CD14-positive monocyte (primary cell): ENCODE measurements at places on chromosomes 6 and 20.
A peak's percentile ranks its signal among the peaks of the same experiment; 100 is the strongest.

- no peak for DNase-seq
Observed at GRCh38 chr20:20092827-20093226, 40.5 kb downstream of the CFAP61 start.

DNA sequence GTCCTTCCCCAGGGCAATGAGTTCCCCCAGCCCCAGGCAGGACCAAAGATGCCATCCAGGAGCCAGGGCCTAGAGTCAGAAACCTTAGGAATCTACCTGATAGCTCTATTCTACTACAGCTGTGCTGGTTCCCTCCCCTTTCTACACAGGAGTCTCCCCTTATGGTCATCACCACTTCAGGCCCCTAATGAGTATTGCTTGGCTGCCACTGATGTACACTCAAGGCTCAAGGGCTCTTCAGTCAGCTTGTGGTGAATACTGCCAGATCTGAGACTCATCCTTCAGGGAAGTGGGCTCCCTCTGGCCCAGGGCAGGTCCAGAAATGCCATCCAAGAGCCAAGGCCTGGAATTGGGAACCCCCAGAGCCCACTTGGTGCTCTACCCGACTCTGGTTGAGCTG is 248.6 kb downstream of the ALDH8A1 start:
- no peak for DNase-seq

DNA sequence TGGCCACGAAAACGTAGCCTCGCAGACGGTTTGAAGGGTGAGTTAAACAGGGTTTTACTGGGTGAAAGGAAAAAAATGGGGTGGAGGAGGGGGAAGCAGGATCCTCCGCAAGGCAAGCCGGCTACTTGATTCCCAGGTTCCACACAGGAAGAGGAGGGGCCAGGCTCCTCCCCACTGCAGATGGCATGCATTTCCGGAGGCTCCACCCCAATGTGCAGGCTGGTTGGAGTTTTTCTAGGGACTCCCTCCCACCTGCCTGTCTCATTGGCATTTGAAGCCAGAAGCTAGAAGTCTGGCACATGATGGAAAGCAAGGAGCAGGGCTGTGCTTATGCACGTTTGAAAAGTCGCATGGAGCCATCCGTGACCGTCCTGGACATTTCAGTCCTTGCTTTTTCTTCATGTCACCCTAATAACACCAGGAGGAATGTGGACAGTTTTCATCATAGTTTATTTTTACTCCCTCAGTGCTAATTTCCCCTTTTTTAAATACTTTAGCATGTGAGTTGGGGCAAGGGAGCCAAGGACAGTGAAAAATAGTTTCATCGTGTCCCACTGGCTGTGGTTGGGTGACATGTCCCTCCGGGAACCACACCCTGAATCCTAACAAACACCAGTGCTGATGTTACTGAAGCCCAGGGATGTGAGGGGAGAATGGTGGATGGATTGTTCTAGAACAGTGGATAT is 100.1 kb upstream of the INSM1 start:
- peak; percentile 43 for DNase-seq

DNA sequence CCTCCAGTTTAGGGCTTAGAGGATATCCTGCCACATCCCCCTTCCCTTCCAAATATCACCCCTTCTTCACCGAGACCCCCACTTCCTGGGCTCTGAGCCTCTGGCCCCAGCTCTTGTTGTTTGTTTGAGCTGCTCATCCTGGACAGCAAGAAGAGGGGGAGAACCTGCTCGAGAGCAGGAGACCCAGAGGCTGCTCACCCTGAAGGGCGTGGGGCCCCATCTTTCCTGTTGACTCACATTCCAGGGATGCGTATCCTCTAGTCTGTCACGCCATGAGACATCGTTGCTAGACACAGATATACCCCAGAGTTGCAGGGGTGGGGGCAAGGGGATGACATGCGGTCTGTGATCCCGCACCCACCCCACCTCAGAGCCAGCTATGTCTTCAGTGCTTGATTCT is 5.7 kb upstream of the TNXB start:
- no peak for DNase-seq

DNA sequence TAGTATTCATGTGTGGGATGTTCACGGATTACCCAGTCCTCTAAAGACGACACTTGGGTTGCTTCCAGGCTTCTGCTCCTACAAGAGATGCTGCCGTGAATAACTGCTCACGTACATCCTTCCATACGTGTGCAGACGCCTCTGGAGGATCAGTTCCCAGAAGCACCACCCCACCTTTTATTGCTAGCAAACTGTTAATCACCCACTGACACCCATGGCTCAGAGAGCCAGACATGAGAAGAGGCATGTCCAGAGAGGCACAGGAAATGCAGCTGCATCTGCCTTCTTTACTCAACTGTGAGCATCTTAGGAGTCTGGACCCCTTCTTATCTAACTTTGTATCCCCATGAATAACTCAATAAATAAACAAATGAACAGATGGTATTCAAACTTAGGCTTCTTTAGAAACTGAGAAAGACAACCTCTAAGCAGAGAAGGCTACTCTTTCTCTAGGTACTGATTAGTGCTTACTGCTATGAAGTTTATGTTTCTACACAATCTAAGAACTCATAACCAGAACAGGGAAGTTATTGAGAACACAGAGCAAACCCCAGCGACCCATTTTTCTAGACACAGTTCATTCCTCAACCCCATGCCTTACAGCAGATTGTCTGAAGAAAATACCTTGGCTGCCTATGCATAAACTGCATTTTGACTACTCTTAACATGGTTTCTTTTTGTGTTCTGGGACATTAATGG is 228.7 kb upstream of the RREB1 start:
- no peak for DNase-seq

DNA sequence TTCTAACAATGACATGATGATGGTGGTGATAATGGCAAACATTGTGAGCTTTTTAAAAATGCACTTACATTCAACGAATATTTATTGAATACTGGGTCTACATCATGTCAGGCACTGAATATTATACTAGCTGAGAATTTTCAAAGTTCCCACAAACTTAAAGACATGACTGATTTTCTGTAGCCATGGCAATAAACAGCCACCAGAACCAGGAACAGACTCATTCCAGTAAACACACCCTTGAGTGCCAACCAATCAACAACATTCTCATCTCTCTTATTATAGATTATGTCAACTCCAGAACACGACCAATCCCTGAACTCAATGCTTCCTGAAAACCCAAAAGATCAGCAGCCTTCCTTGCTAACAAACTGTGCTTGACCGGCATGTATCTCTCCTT is 212.4 kb upstream of the RUNX2 start:
- no peak for DNase-seq

- DNase-seq = no peak
Observed at GRCh38 chr20:23205211-23205610, 119.1 kb upstream of the CD93 start.

- DNase-seq = no peak
Observed at GRCh38 chr6:52336919-52337561, 24.9 kb upstream of the PAQR8 start.

DNA sequence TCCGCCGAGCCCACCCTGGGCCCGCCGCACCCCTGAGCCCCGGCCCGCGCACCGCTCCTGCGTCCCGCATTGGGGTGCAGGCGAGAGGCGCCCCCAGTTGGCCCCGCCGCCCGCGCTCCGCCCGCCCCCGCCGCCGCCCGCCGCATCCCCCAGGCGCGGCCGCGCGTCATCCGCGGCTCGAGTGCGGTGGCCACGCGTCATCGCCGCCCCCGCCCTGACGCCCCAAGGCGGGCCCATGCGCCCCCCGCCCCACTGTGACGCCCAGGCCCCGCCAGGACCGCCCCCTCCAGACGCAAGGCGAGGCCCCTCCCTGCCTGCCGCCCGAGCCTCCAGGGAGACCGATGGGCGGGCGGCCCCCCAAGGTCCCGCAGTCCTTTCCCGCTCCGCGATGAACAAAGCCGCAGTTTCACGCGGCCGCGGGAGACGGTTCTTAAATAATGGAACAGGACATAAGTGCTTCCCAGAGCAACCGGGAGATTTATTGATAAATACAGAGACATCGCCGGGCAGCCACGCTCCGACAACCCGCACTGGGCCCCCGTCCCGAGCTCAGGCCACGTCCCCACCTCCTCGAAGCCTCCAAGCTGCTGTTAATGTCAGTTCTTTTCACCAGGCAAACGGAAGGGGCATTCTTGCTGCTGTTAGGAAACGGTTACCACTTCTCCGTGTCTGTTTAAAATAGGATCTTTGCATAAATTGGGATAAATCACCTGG is at the start of gene ANKRD60:
ANKRD60 (minus strand) TSS at position 170 of the 714 bp plus-strand sequence; CDS start at position 170, 0 bp downstream.
- DNase-seq = no peak

DNA sequence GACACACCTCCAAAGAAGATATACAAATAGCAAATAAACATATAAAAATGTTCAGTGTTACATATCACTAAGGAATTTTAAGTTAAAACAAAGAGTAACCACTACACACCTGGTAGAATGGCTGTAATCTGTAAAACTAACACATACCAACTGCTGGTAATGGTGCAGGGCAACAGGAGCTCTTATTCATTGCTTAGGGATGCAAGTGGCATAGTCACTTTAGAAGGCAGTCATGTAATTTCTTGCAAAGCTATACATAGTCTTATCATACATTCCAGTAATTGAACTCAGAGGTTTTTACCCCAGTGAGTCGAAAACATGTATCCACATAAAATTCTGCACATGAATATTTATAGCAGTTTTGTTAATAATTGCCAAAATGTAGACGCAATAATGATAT is 906.8 kb upstream of the CITED2 start:
- no peak for DNase-seq

DNA sequence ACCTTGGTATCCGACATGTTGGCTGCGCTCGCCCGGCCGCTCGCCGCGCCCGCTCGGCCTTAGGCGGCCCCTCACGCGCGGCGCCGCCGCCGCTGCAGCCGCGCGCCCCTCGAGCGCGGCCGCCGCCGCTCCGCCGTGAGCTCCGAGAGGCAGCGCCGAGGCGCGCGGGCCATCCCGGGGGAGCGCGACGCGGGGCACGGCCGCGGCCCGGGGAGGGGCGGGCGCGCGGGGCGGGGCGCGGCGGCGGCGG is at the start of gene KIF13A:
KIF13A (minus strand) TSS at position 189 of the 250 bp plus-strand sequence; CDS start at position 17, 172 bp downstream.
- no peak for DNase-seq

GRCh38 chr6:123201869-123202372 is 205.9 kb downstream of the CLVS2 start:
- no peak for DNase-seq

DNA sequence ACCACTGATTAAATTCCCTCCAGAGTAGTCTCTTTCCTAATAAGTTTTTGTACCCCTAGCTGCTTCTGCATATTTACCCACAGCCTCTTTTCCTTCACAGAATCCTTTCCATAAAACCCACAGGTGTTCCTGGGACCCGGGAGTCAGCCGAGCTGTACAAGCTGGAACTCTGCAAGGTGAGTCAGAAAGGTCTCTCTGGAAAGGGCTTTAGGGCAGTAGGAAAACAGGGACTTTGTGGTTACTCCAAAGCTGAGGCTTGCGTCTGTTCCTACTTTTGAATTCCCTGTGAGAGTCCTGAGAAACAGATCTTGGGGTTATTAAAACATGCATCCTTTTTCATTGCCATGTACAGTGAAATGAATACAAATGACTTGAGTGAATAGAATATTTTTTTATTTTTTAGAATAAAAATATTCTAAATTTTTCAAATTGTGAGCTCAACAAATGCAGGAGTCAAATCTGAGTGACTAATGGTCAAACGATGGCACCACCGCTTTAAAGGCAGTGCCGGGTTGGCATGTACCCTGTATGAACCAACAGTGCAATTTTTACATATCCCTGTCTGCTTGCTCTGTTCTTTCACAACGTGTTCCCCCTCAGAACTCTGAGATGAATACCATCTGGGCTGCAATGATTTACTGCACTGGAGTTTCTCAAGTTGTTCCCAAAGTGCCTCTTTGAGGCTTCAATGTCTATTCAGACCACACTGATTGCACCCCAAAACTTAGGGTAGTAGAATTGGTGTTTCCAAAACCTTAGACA is 78.4 kb downstream of the GFRAL start:
- no peak for DNase-seq

DNA sequence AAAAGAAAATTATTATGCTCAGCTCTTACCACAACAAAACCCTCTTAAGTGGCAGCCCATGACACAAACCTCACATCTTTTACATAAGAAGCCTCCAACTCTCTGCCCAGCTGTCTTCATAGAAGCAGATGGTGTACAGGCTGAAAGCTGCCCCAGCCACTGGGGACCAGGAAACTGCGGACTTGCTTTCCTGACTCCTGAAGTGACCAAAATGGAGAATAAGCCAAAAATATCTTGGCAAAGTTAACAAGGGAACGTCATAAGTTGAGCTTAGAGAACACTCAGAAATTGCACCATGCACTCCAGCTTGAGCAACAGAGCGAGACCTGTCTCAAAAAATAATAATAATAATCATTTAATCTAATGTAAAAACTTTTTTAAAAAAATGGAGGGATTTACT is 160.3 kb upstream of the CDYL start:
- no peak for DNase-seq

GRCh38 chr6:79403086-79403485 is 134.1 kb downstream of the LCA5 start:
- no peak for DNase-seq

DNA sequence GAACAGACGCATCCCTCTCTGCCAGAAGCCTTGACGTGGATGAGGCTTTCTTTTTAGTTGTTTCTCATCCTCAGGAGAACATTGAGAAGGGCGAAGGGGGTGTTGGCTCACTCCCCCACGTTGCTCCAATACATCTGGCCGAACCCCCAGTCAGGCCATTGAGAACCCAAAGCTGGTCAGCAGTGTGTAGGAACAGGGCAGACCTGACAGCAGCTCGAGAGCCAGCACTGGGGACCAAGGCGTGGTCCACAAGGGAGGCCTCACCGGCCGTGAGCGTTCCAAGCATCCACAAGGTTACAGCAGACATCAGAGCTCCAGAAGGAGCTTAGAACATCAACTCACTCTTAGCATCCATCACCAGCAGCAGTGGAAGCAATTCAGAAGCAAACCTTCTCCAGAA is 387.9 kb upstream of the ARID1B start:
- DNase-seq = no peak

GRCh38 chr6:56865081-56865875 is 89.6 kb upstream of the BEND6 start:
- DNase-seq = no peak

DNA sequence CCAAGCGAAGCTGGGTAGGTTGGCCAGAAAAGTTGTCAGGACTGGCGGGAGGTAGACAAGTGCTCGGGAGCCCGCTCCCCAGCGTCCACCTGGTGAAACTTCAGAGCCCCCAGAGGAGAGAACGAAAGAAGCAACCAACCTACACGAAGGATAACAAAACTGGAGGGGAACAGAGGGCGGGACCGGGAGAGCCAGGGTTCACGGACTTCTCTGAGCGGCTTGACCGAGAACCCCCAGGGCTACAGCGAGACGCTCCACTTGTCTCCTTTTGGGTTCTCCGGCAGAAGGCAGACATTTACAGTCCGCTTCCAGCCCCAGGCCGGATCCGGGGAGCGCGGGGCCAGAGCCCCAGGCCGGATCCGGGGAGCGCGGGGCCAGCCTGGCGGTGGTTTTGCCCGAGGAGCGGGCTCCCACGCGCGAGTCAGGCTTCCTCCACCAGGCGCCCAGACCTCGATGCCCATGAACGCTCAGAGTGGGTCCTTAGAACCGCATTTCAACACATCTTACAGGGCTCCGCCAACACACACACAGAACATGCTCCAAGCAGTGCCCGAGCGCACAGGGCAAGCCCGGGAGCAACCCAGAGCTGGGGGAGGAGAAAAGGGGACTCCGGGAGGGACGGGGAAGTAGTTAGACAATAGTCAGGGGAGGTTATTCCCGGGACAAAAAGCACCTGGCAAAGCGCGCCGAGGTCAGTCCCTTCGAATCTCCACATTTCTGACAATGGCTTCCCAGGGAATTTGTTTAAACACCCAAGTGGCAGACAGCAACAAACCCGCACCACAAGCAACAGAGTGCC is 1.1 kb downstream of the PTPRK start:
- DNase-seq = no peak

GRCh38 chr6:125067552-125067951 is 86.0 kb upstream of the TPD52L1 start:
- DNase-seq = no peak

- no peak for DNase-seq
Observed at GRCh38 chr6:165515963-165516624, 146.9 kb downstream of the PDE10A start.
